ENCODE measurements at places on chromosomes 7 and 10.
A peak's percentile ranks its signal among the peaks of the same experiment; 100 is the strongest.

GRCh38 chr10:45532480-45532879 is 140.1 kb downstream of the ZFAND4 start:
- no peak for DNase-seq

DNA sequence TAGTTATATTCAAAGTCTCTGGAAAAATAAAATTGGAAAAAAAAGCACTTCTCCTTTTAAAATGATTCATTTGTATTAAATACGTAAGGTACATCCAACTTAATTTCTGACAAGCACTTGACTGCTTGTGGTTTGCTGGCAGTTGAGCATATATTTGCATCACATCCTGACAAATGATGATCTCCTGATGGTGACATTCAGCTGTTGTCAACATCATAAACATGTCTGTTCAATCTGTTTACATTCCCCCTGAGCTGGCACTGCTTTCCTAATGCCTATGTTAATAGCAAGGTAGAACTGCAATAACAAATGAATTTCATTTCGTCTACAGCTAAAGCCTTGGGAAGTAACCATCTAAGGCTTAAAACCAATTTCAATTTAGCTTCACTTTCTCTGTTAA is 24.4 kb downstream of the TSPAN12 start:
- no peak for DNase-seq

GRCh38 chr10:43273543-43273942 is 6.7 kb upstream of the RASGEF1A start:
- no peak for DNase-seq

GRCh38 chr7:43921423-43921822 is 4.8 kb upstream of the UBE2D4 start:
- no peak for DNase-seq

GRCh38 chr7:66699998-66700397 is 40.5 kb upstream of the RABGEF1 start:
- no peak for DNase-seq

- peak; percentile 53 for DNase-seq
Observed at GRCh38 chr10:22379059-22379458, 33.8 kb downstream of the SPAG6 start.

- no peak for DNase-seq
Observed at GRCh38 chr7:601595-602340, 82.1 kb upstream of the PDGFA start.
